ENCODE measurements at places on chromosomes 5 and 9.
A peak's percentile ranks its signal among the peaks of the same experiment; 100 is the strongest.

DNA sequence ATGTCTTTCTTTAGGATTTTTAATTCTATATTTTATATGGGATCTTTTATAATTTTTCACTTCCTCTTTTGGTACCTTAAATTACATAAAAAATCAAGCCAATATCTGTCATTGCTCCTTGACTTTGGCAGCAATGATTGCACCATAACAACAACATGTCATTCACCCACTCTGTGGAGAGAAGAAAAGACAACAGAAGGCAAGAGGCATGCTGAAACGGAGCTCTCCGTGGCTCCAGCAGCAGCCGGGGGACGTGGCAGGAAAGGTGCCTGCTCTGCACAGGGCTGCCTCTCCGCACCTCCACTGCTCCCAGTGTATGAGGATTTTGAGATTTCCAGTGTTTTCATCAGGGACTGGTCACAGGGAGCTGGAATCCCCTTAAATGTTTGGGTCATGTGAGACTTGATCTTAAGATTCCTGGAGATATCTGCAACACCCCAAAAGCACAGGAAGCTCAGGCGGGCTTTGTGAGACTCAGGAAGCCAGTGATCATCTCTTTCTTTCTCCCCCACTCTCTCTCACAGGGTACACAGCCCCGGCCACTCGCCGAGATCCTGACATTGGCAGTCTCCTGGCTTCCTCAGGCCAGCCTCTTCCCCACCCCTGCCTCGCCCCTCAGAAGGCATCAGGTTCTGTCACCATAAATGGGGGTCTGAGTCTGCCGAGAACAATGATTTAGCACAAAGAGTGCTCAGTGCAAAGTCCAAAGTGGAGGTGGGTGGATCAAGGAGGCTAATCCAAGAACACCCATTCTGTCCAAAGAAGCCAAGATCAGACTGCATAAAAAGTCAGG lies 74.6 kb downstream of the ACTL7B start:
- no peak for DNase-seq

DNA sequence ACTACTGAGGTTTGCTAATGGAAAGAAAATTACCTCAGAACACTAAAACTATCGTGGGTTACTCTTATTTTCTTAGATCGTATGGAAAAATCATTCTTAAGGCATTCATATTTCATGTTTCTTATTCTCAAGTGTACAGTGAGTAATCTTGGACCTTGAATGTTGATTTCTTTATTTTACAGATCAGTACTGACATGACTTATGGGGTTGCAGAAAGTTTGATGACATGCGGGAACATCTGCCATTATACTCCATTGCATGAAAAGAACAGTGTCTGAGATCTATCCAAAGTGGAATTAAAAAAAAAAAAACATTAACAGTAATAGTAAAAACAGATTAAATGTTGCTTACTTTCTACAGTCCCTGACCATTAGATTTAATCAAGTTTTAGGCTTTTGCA lies 1290.2 kb upstream of the WWC1 start:
- no peak for DNase-seq

DNA sequence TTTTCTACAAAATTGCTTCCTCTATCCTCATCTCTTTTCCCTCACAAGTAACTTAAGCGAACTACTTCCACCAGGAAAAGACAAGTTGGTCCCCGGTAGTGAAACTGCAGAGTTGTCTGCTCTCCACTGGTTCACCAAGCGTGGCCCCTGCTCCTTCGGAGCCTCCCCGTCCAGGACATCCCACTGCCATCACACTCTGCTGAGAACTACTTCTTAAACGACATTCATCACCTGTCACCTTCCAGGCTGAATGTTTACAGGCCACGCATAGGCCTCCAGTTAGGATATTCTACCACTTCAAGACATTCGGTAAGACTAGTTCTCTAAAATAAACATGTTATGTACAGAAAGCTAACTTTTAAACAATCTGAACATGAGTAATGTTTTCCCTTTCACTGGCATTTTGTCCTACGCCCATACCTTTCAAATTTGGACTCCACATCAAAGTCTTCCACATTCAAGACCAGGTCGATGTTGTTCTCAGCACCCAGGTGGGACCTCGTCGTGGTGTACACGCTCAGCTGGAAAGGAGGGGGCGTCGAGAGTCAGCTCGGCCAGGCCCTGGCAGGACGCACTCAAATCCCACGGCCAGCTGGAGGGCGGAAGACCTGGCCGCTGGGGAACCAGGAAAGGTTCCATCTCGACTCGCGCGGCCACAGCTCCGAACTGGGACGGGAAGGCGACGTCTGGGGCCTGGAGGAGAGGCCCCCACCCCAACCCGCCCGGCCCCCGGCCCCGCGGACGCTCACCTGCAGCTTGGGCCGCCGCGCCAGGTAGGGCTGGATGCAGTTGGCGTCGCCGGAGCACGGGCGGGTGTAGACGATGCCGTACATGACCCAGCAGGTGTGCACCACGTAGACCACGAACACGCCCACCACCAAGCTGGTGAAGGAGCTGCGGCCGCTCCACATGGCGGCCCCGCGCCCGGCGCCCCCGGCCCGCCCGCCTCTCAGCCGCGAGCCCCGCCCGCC lies 683 bp downstream of the CLPTM1L start:
- DNase-seq = peak; percentile 40

- no peak for DNase-seq
Observed at GRCh38 chr5:53817183-53817582, 256.7 kb downstream of the NDUFS4 start.

DNA sequence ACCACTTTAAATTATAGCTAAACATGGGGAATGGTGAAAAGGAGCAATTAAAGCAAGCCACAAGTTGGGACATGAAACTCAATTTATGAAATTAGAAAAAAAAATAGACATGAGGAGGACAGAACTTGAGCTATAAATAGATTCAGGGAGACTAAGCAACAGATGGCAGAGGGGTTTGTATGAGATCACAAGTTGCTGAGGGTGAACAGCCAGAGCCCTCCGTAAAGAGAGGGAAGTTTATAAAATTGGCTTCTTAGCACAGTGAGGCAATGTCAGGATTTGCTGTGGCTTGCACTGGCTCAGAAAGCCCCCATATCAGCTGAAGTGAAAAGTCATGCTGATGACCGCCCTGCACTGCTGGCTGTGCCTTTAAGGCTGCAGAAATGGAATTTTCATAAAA lies 443.4 kb upstream of the CD180 start:
- DNase-seq = no peak

DNA sequence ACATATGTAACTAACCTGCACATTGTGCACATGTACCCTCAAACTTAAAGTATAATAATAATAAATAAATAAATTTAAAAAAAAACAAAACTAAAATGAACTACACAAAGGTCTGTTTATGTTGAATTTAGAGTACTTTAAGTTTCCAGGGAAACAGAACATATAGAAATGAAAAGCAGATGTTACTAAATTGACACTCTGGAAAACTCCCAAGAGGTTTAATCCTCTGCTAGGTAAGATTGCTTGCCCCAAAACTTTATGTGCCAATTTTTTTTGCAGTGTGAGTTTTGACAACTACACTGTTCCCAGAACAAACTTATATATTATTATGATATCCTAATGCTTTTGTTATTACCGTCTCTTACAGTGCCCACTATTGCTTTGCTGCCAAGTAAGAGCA lies 134.3 kb upstream of the MRPS30 start:
- no peak for DNase-seq

GRCh38 chr5:126849101-126849678 lies 72.3 kb downstream of the LMNB1 start:
- DNase-seq = no peak
